ENCODE measurements at places on chromosomes 2 and 18.

- no peak for DNase-seq
Observed at GRCh38 chr2:36343606-36344005, 12.0 kb upstream of the CRIM1 start.

GRCh38 chr18:22840606-22841144, 92.5 kb upstream of the RBBP8 start:
- no peak for DNase-seq

DNA sequence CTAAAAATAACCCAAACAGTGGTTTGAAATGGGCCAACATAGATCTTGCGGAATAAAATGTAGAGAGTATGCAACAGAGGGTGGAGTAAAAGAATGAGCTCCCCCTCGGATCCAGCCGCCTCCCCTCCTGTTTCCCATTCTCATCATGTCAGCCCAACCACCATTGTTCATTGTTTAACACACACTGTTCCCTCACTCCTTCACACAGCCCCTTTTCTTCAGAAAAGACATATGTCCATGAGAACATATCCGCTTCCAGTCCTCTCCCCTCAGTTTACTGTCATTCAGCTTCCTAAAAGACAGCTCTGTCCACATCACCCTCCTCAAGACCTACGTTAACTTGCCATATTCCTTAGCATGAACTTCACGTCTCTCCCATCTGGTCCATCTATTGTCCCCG, 62.9 kb upstream of the SERTAD2 start:
- no peak for DNase-seq

DNA sequence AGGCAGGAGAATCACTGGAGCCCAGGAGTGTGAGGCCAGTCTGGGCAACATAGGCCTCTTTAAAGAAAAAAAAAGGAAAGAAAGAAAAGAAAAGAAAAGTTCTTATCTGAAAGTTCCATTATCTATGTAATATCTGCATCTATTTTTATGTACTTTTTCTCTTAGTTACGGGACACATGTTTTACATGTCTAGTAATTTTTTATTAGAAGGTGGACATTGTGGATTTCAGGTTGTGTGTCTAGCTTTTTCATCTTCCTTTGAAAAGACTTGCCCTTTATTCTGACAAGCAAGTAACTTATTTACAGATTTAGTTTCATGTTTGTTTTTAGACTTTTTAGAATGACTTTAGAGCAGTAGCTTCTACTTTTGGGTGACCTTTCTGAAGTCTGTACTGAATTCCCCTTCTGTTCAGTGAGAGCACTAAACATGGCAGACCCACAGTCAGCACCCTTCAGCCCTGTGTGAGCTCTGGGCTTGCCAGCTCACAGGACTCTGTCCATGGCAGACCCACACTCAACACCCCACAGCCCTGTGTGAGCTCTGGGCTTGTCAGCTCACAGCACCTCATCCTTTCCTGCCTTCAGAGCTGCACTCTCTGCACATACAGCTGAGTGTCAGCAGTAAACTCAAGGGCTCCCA, 17.5 kb downstream of the TRAPPC12 start:
- DNase-seq, result no peak

DNA sequence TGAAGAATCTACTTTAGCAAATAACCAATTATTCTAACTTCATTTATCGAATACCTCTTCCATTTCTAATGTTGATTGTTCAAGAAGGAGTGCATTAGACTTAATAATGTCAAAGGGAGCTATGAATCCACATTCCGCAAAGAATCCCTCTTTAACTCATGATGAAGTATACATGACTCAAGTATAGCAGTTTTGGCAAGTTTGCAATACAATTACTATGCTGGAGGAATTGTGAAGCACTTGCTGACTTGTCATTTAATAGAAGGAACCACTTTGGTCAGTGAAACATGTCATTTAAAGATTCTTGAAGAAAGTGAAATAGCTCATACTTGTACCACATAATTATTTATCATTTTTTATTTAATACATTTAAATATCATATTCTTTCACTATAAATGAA, 125.1 kb downstream of the SLC39A10 start:
- no peak for DNase-seq

DNA sequence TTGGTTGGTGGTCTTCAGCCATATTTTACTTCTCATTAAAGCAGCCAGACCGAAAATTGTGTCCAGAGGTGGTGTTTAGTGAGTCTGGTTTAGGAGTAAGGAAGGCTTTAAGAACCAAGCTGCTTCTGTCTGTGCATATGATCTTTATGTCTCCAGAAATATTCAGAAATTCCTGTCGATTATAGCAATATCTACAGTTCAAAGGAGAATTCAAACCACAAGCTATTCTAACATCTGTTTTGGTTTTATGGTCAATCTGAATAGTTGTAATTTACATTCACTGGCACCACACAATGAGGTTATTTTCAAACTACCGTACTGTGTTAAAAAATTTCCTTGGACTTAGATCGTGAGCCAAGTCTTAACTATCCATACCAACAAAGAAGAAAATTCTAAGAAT, 11.3 kb downstream of the UPP2 start:
- DNase-seq, result no peak

- no peak for DNase-seq
Observed at GRCh38 chr18:14941256-14941655, 193.3 kb downstream of the ANKRD30B start.

- DNase-seq, result no peak
Observed at GRCh38 chr2:215535125-215535668, 99.3 kb upstream of the FN1 start.

DNA sequence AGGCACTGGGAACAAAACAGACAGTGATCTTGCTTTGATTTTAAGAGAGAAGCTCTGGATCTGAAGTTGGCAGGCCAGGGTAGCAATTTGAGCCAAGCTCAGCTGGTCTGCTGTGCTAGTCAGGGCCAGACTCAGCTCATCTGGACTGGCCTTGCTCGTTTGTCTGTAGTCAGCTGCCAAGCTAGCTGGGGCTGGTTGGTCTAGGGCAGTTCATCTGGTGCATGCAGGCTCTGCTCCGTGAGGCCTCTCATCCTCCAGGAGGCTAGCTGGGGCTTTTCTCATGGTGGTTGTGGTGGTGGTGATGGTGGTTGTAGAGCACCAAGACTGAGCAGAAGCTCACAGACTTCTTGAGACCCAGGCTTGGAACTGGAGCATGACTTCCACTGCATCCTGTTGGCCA, 10.3 kb downstream of the FBLN7 start:
- DNase-seq, result no peak

DNA sequence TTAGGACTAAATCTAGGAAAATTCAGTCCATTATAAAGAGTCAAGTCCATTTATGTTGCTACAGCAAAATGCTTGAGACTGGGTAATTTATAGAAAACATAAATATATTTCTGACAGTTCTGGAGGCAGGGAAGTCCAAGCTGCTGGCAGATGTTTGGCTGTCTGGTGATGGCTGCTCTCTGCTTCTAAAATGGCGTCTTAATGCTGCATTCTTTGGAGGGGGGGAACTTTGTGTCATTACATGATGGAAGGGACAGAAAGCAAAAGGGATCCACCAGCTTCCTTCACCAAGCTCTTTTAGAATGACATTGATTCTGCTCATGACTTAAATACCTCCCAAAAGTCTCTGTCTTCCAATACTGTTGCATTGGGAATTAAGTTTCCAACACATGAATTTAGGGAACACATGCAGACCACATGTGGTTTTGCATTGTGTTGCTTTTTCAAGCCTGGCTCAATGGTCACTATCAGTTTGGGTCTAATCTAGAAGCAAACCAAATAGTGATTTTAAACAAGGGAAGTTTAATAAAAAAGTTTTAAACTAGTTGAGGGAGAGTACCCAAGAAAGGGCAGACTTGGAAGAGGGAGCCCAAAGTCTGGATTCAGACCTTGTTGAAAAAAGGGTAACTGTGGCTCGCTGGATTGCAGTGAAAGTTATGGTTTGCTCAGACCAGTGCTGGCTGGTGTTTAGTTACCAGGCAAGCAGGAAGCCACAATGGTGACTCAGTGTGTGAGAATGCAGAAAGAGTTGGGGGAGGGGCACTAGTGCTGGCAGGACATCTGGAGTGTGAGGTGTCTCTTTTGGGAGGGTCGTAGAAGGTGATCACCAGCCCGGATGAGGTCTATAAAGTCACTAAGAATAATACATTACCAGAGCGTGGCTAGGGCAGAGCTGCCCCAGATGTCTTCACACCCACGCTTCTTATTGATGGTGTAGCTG, 30.8 kb downstream of the C18orf54 start:
- peak; percentile 92 for DNase-seq

GRCh38 chr2:30580391-30580790, 133.3 kb downstream of the LCLAT1 start:
- DNase-seq, result peak; percentile 41

DNA sequence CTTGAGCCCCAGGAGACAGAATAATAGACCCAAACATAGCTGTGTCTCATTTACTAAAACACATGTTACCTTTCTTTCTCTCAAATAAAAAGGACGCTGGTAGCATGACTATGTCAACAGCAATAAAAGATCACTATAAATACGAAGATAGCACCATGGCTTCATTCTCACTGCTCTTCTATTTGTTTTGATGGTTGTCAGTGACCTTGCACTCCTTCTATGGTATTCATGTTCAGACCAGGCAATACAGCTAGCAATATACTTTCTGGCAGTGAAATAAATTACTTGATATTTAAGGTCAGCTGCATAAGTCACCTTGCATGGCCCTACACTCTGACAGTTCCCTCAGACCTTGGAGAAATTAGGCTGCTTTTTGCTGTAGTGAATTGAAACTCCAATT, 263.2 kb upstream of the CDH7 start:
- no peak for DNase-seq

DNA sequence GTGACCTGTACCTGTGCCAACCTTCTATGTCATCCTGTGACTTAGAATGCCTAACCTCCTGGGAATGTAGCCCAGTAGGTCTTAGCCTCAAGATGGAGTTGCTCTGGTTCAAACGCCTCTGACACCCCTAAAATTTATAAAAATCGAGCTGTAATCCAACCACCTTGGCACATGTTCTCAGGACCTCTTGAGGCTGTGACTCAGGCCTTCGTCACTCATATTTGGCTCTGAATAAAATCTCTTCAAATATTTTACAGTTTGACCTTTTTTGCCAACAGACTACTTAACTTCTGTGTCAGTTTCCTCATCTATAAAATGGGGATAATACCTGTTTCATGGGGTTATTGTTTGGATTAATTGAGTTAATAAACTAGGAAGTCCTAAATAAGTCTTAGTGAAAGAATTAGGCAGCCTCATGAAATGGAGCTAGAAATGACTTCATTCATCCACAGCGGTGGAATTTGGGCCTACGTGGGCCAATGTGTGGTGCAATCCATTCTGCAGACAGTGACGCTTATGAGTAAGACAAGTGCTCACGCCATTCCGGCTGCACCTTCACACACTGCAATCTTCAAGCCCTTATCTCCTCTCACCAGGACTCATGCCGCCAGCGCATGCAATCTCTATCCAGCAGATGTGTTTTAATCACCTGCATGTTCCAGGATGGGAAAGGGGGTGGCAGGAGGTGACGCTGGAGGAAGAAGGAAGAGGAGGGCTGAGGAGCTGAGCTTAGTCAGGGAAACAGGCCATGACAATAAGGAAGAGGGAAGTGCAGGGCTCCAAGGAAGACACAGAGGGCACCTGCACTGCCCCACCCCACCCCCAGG, 2.0 kb upstream of the UBE2F start:
- DNase-seq, result no peak

- DNase-seq, result no peak
Observed at GRCh38 chr2:165539985-165540384, 70.5 kb downstream of the CSRNP3 start.

DNA sequence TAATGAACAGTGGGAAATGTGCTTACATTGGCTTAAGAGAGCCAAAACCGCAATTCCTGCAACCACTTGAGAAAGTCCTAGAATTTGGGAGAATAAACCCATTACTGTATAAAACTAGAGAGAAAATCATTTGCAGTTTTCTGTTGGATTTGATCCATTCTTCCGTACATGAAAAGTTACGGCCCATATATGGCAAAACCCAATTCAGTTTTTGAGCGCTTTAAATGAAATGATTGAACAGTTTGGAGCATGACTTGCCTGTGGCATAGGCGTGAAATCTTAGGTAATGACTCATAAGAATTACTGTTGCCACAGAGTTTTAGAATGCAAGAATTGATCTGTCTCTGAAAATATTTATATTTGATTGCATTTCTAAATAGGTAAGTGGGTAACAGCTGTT, 52.0 kb downstream of the PHLPP1 start:
- DNase-seq, result no peak

GRCh38 chr2:65666156-65666725, 233.8 kb upstream of the SPRED2 start:
- no peak for DNase-seq

GRCh38 chr2:199042660-199043379, 414.9 kb downstream of the SATB2 start:
- no peak for DNase-seq

DNA sequence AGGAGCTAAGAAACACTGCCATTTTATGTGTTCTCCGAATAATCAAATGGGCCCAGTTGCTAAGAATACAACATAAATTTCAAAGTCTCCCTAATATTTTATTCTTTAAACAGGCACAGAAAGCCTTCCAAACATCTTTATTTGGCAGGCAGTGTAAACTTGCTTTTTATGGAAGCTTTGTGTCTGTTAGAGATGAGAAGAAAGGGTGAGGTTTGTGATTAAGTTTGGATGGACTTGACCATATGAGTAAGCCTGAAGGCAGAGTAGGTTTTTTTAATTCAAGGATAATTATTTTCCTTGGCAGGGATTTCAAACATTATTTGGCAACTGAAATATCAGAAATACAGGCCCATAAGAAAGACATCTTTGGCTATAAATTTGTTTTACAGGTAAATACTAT, 62.9 kb downstream of the COX7A2L start:
- no peak for DNase-seq

DNA sequence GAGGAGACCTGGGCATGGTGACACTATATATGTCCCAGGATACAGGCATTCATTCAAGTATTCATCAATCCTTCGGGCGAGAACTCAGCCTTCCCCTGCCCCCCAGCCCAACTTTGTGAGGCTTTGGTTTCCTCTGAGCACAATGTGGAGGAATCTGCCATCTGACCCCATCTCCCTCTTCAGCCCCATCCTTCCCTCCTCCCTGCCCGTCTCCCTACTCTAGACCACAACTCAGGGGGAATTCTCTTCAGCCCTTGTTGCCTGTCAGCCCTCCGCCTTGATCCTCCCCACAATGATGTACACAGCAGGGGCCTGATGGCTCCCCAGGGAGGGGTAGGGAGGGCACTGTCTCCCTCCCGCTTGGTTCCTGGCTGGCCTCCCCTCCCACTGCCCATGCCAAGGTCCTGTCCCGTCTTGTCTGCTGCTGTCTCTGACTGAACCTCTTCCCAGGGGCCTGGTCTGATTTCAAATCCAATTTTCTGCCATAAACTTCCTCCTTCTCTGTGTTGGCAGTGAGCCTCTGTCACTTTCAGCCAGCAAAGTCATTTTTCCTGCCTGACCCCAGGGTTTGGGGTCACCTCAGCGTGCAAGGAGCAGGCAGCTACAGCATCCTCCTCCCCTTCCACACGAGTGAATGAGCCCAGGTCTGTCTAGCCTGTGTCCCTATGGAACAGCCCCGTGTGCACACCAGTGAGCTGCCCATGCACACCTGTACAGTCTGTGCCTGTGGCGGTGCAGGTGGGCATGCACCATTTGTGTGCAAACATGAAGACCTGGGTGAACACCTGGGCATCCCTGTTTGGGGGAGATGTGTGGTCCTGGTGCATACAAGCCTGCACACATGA, 197.3 kb downstream of the CELF4 start:
- no peak for DNase-seq

Measured in KBM-7 (cell line).